ENCODE measurements at places on chromosomes 2 and 18.

GRCh38 chr18:63120620-63121019 is 198.9 kb downstream of the BCL2 start:
- DNase-seq: no peak

DNA sequence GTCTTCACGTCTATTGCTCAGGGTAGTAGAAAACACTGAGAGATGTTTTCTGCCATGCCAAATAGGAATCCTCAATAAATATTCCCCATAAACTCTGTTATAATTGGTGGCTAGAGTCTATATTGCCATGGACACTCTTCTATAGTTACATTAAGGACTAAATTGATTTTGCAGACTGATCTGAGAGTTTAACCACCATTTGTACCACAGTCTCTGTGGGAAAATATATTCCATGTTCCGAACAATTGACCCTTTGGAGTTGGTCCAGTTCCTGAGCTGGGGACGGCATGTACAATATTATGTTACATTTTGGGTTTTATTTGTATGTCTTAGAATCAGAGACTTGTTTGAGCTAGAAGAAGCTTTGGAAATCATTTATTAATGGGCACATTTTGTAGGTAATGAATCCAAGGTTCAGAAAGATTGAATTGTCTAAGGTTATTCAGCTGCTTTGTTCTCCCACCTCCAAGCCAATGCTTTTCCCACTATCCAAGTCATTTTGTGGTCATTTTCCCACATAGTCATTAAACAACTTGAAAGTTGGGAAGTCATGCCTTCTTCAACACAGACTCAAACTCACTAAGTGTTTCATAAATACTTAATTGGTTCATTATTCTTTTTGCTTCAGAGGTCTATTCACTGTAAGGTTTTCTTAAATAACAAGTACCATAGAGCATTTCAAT is 5.1 kb upstream of the PPP1CB start:
- no peak for DNase-seq

GRCh38 chr2:180012523-180012922 is 5.4 kb upstream of the CWC22 start:
- peak; percentile 93 for DNase-seq

- DNase-seq: no peak
These were observed 66.4 kb downstream of the KCNG2 start for GRCh38 chr18:79864006-79864725.

GRCh38 chr2:61785583-61785982 is 68.3 kb downstream of the FAM161A start:
- no peak for DNase-seq

DNA sequence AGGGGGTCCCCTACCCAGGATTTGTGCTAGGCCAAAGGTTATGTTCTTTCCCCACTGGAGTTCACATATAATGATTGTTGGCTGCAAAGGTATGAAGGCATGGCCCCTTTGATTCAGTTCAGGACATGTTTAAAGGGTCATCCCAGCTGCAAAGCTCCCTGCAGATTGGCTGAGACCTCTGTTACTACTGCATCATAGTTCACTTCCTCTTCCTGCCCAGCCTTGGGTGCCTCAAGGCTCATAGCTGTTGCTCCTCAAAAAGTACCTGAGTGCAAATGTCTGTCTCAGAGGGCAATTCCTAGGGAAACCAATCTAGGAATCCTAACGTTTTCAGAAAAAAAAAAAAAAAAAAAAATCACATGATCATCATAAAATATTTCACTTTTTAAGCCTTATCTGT is 125.1 kb downstream of the ATL2 start:
- no peak for DNase-seq

- no peak for DNase-seq
These were observed 249.6 kb downstream of the MTX2 start for GRCh38 chr2:176518823-176519222.

DNA sequence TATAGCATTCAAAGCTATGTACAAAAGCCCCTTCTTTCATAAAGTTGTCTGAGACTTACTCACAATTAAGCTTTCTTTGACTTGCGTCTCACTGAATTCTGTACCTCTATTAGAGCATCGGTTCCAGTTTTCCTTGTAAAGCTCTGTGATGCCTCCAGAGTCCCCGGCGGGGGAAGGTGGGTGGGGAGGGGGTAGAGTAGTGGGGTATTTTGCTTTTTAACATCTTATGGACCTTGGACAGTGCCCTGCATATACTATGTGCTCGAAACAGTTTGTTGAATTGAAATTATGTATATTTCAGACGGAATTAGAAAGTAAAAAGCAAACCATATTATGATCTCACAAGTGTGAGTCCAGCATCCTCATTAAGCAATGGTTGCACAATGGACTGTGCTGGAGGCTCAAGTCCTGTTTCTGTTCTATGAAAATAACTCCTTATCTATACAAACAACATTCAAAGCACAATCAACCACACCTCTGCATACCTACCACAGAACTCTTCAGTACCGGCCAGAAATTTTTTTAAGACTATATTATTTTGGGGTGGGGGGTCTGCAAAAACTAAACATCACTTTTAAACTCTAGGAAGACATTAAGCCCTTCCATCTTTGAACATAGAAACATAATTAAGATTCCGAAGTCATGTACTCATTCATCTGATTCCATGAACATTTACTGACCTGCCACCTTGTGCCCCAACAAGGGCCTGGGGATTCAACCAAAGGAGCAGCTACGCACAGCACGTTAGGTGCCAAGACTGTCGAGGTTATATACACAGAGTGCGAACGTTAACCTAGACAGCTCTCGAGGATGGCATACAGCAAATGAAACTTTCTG is 908 bp downstream of the STAT1 start:
- peak; percentile 49 for DNase-seq

- no peak for DNase-seq
These were observed 71.2 kb downstream of the MEP1B start for GRCh38 chr18:32261003-32261402.

DNA sequence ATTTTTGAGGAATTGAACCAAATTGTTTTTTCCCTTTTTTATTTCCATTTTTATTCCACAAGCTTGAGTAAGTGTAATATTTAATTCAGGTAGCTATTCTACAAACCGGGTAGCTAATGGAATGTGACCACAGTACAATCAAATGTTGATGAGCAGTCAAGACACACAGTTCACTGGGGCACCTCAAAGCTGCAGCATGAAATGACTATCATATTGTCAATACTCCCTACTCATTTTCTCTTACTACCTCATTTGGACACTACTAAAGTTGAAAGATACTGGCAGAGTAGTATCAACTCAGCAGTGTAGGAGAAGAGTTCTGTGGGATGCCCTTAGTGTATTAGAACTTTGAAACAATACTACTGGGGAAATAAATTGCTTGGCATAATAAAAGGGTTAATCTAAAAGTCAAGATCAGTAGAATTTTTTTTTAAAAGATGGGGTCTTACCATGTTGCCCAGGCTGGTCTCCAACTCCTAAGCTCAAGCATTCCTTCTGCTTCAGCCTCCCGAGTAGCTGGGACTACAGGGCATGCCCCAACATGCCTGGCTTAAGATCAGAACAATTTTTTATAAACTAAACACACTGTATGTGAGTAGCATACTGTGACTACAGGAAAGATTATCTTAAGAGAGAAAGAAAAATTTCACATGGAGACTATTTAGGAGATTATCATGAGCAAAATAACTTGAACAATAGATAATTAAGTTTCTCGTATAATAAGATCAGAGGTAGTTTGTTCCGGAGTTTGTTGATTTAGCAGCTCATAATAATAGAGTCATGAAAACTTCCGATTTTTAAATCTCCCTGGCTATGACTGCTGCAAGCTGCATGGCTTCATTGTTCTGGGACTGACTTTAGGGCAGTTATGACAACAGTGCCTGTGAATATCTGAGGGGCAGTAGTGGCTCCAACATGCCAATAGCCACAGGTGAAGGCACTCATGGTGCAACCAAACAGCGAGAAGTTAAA is 43.7 kb downstream of the MYO3B start:
- DNase-seq: peak; percentile 43

DNA sequence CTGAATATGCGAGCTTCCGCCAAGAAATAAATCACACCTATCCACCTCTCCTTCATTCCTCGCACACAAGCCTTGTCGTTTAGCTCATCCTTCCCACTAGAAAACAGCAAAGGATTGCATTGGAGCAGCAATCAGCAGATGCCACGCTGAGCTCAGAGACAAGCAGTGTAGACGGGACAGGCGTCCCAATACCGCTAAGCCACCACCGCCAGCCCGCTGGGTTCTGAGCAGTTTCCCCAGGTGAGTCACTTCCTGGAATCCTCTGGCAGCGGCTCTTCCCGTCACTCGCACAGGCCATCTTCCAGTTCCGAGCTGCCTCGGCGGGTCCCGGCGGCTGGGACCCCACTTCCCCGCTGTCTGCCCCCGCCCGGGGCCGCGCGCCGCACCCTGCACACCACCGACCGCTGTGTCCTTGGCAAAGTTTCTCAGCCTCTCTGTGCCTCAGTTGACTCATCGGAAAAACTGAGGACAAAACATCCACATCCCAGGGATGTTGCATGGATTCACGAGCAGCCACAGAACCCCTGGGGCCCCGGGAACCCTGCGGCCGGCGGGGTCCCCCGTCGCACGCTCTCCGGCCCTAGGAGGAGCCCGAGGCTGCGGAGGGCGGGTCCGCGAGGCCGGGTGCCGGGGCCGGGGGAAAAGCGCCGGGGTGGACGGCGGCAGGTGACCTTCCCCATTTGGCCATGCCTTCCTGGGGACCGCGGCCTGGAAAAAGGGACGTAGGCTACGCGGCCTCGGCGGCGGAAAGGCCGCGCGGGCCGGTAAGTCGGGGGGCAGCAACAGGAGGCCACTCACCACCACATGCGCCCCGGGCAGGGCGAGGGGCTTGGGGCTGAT is 573 bp downstream of the KDSR start:
- peak; percentile 70 for DNase-seq

- DNase-seq: no peak
These were observed 46.2 kb upstream of the SPRED2 start for GRCh38 chr2:65478498-65479135.

- peak; percentile 31 for DNase-seq
These were observed 2.2 kb downstream of the B3GNT2 start for GRCh38 chr2:62197925-62198633.

DNA sequence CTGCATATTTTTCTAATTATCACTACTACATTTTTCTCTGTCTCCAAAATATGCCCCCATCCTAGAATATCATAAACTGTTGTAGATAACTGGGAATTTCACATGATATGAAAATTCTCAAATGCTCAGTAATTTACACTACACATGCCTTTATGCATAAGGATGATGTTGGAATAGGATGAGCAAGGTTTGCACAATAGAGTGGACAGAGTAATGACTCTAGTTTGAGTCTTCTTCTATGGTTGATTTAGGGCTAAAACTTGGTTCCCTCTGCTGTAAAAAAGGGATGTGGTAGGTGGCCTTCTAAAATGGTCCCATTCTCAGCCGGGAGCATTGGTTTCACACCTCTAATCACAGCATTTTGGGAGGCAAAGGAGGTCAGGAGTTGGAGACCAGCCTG is 129.9 kb downstream of the BCL11A start:
- no peak for DNase-seq

GRCh38 chr2:205133544-205133943 is 548.8 kb upstream of the NRP2 start:
- DNase-seq: peak; percentile 4

DNA sequence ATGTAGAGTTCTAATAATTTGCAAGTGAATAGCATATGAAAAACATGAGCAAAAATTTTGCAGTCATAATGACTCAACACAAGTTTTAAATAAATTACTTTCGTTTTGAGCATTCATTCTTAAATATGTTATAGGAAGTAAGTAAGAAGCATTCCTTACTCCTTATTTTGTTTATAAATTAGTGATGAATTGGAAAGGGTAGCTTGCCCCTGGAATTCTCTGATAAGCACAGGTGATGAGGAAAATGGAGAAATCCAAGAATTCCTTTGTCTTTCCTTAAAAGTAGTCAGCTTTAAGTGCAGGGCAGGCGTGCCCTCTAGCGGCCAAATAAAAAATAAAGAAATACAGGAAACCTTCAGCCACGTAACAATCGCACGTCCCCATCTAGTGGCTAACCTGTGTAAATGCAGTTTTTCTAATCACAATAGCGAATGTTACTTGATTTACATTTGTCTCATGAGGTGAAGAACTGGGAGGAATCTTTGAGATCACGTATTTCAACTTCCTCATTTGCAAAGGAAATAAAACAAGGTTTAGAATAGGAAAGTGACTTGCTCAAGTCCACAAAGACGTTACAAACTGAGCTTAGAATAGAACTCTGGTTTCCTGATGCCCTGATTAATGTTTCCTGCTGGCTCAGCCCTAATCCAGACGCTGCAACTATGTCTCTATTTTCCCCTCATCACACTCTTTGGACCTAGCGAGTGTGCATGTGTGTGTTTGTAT is 47.2 kb upstream of the ZNG1B start:
- DNase-seq: peak; percentile 78

DNA sequence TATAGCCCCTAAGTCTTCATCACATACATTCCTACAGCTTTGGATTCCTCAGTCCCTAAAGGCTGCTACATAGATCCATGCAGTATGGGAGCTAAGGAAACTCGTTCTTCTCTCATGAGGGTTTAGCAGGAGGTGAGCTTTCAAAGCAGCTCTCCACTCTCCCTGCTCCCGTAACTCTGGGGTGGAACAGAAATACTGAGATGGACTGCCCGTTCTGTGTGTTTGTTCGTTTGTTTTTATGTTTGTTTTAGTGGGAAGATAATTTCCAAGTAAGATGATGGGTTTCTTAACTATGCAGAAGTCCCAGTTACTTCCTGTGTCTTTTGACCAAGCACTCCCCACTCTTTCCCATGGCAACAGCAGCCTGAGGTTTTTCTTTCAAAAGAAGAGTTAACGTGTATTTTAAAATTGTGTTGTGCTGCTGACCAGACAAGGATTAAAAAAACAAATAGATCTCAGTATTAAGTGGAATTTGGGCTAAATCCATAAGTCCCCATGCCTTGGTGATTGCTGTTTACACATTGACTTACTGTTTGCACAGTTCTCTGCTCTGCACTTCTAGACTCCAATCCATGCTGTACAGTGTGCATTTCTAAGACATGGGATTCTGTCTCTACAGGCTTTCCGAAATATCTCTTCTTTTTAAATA is 156.4 kb upstream of the SH3BP4 start:
- DNase-seq: no peak

- no peak for DNase-seq
These were observed 33.9 kb upstream of the GLS start for GRCh38 chr2:190846746-190847145.

DNA sequence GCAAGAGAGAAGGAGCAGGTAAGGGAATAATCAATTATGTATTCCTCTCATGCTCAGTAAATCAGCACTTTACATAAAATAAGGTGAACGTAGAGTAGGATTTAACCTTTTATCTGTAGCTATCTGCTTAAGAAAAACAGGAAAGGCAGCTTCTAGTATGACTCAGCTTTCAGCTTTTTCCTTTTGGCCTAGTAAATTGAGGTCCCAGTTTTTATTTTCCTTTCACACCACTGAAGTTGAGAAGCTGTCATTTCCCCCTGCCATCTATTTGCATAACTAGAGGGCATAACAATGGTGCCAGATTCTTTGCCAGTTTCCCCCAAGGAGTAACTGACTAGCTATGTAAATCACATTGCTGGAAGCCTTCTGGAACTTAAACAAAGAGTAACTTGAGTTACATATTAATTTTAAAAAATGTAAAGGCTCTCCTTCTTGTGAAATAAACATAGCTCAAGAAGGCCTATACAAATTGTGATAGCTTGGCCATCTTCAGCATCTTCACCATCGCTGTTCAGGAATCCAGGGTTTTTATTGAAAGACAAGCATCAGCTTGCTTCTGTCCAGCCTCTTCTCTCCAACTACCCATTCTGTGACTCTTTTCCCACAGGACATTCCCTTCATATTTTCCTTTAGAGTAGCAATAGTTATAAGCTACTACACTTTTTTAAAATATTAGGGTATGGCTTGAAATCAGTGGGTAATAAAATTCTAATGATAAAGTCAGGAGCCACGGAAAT is 97.0 kb downstream of the KYNU start:
- DNase-seq: peak; percentile 39
